Effector CD8-positive, alpha-beta T cell (primary cell): ENCODE measurements at places on chromosomes 5 and 9.

GRCh38 chr9:95085861-95086563, 231.5 kb downstream of the FANCC start:
- DNase-seq = no peak

DNA sequence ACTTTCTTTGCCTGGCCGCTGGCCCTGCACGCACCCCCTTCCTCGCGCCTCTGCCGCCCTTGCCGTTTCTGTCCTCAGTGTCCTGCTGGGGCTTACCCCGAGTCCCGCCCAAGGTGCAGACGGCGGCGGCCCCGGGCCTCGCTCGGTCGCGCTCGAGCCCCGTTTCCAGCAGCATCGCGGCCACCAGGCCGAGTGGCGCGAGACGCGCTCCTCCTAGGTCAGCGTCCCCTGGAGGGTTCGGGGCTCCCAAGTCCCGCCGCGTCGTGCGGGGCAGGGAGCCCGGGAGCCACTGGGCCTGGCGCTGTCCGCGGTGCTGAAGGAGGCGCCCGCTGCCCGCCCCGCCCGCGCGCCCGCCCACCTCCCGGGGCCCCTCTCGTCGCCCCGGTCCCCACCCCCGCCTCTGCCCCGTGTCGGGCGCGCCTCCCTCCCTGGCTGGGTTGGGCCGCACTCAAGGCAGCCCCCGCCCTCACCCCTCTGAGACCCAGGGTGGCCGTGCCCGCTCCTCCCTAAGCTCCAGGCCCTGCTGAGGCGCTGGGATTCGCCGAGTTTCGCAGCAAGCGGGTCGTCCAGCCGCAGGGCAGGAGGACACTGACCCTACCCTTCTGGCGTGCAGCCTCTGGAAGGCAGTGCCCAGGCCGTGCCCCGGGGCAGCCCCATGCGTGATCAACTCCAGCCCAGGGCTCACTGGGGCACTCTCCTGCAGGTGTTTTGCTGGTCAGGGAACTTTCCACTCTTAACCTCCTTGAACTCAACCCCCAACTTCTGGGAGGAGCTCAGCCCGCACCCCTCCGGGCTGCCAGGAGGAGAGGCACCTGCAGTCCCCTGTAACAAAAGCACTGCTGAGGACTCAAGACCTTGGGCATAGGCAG, at the start of gene LHX3:
TSS of gene LHX3 (minus strand) at position 291 of the 869 bp plus-strand sequence. CDS start at position 175, 116 bp downstream.
- DNase-seq = no peak

DNA sequence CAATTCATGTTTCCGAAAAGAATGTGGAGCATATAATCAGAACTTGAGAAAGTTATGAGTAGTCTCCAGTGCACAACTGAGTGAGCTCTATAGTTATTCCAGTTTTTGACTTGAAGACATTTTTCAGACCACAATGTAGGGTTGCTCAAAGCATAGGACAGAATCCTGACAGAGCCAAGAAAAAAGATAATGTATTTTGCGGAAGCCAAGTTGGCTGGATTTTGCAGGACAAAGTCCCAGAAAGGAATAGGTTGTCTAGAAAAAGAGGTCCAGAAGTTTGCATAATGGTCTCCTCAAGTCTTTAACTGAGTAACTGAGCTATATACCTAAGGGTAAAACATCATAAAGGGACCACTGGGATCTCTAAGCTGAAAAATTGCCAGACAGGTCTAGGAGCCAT, 1028.0 kb downstream of the TAF11L14 start:
- DNase-seq = no peak

- no peak for DNase-seq
Measured at GRCh38 chr5:163161512-163161911, 275.9 kb upstream of the CCNG1 start.

DNA sequence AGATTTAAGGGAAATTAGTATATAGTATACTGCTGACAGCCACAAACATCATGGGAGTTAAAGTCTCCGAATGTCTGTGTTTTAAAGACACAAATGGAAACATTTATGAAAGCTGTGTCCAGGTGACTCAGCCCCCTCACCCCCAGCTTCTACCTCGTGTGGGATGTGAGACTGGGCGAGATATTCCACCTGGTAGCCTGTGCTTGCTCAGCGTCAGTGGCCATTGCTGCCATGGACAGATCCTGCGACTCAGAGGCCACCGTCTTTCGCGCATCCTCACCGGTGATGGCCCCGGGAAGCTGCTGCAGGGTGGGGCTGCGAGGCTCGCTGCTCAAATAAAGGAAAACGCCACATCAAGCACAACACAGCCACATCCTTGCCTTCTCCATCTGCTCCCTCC, 31.2 kb upstream of the EXOC3 start:
- no peak for DNase-seq

GRCh38 chr5:1118231-1118698, 6.4 kb upstream of the SLC12A7 start:
- no peak for DNase-seq

- DNase-seq = no peak
Measured at GRCh38 chr5:76715736-76716455, at the start of gene F2R. TSS of gene F2R (plus strand) at chr5:76716126. CDS start at chr5:76716308, 182 bp downstream.

GRCh38 chr9:124758061-124758460, 13.1 kb downstream of the NR6A1 start:
- DNase-seq = no peak

DNA sequence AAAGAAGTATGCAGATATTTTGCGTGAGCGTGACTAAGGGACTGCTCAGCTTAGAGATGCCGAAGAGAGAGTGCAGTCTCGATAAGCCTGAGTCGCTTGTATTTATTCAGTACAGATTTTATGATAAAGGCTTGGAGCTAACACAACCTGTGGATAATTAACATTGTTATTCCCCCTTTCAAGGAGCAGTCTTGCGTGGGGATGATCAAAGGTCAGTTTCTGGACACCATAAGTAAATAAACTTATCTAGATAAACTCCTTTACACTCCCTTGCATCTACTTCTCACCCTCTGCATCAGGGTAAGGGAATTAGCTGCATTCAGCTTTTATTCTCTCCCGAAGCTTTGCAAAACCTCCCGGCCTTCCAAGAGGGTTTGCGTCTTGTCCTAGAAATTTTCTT, 357.8 kb upstream of the ST8SIA4 start:
- no peak for DNase-seq

- DNase-seq = no peak
Measured at GRCh38 chr9:37382161-37382981, 40.1 kb upstream of the GRHPR start.

GRCh38 chr5:171207256-171207847, 101.7 kb upstream of the TLX3 start:
- DNase-seq = no peak

DNA sequence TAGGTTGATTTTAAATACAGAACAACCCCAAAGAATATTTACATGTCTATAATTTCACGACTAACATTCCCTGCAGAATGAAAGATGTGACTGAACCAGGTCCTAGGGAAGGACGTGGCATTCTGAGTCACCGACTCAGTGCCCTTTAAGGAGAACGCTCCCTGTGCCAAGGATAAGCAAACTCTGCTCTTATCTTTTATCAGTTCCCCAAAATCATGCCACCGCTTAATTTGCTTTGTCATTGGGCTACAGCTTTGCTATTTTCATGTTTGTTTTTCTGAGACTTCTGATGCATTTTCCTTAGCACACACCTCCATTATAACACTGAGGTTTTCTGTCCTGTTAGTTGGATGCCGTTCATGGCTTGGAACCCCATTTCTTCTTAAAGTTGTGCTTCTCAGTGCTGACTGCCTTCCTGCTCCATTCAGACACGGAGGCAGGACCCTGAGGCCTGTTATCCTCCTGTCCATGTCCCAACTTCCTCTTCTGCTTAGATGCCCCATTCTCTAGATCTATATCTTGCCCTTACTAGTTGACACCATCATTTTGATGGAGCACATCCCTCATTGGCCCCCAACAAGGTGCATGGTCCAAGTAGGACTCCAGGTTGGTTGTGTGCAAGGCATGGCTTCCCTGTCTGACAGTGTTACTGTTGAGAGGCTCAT, 11.2 kb upstream of the SEMA4D start:
- no peak for DNase-seq

DNA sequence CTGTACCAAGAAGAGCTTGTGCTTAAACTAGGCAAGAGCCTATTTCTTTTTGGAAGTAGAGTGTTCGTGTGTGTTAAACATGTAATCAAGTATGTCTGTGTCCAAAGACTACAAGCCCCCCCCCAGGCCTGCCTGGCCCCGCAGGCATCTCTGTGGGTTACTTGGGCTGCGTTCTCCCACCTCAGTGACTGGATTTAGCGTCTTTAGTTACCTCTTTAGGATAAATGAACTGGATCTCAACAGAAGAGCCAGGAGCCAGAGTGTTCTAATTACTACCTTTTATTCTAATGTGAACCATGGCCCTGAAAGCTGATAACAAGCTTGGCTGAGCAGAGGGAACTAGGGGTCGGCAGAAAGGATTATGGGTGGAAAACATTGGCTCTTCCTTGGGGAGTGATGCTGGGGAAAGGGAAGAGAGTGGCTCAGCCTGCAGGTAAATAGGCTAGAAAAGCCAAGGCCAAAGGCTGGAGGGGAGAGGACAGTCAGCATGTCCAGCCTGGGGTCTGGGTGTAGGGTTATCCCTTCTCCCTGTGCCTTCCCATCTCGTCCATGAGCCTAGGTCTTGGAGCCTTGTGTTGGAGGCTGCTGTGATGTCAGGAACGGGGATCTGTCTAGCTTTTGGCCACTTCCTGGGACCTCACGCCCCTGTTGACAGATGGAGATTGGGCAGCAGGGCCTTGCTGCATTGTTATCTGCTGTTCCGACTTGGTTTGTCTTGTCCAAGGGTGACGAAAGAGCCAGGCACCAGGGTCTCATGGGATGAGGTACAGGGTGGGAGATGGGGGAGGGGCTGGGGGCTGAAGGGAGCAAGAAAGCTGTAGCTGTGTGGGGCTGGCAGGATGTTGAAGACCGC, 11.1 kb downstream of the CD74 start:
- no peak for DNase-seq

GRCh38 chr5:13695076-13695712, 249.3 kb downstream of the DNAH5 start:
- DNase-seq = no peak

DNA sequence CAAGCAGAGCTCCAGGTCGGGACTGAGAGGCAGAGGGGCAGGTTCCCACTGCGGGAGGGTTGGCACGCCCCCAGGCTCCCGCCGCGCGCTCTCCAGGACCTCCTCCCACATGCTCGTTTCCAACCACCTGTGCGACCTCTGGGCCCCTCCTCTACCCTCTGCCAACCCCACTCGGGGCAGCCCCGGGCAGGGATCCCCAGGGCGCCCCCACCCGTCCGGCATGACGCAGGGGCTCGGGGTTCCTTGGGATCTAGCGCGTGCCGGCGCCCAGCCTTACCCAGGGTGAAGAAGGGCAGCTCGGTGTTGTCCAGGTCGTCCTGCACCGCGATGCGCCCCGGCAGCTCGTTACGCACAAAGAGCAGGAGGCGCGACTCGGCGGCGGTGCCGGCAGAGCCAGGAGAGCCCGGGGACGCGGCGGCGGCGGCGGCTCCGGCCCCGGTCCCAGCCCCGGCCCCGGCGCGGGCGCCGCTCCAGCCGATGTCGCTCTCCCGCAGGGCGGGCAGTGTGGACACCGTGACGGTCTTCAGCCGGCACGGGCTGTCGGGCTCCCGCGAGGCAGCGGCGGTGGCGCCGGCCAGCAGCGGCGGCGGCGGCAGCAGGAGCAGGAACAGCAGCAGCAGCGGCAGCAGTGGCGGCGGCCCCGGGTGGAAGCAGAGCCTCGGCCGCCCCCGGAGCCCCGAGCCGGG, 494 bp downstream of the ASTN2 start:
- DNase-seq = no peak

DNA sequence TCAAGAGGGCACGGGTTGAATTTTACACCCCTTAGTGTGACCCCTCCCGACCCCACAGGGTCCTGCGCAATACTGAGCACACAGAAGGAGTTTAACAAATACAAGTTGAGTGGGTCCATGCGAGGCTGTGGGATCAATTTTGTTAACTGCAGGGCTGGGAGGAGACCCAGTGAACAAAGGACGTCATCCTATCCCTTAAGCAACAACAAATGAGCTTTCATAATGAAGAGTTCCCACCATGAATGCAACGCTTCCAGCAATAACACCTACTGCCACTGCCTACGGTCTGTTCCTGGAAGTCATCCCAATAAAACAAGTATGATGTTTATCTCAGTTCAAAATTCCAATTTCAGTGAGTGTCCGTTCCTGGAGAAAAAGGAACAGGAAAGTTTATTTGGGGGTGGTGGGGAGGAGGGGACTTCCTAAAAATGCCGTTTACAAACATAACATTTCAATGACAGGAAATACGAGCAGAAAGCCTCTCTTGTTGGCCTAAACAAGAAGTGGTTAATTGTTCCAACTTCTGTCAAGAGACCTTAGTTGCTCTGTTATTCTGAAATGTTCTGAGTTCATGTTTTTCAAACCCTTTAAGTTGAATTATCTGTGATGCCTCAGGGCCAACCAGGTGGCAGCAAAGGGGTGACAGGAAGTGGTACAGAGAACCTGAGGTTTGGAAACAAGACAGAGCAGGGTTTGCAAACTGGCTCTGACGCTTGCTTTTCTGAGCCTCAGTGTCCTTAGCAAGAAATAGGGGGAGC, 65.8 kb upstream of the PLPP6 start:
- DNase-seq = peak; percentile 23
